ENCODE measurements at places on chromosomes 11 and 22. TPM values are rescaled to one million over a fixed set of nuclear protein-coding genes. Genes with fewer than 3 reads are reported as not detected.
A peak's percentile ranks its signal among the peaks of the same experiment; 100 is the strongest.

The DMC1 gene
- 8.4 TPM for total RNA-seq

The FCHSD2 gene
- 17.4 TPM for total RNA-seq

GRCh38 chr11:1654388-1655167, 25.0 kb downstream of the KRTAP5-5 start:
- peak; percentile 10 for DNase-seq

The SLC17A6 gene
- not detected for total RNA-seq

- no peak for DNase-seq
These were observed 1069.4 kb downstream of the NTM start for GRCh38 chr11:132439711-132440255.

GRCh38 chr11:16797776-16798175, 59.3 kb downstream of the C11orf58 start:
- no peak for DNase-seq

GRCh38 chr22:39748877-39749276, 144.7 kb downstream of the ENTHD1 start:
- no peak for DNase-seq

DNA sequence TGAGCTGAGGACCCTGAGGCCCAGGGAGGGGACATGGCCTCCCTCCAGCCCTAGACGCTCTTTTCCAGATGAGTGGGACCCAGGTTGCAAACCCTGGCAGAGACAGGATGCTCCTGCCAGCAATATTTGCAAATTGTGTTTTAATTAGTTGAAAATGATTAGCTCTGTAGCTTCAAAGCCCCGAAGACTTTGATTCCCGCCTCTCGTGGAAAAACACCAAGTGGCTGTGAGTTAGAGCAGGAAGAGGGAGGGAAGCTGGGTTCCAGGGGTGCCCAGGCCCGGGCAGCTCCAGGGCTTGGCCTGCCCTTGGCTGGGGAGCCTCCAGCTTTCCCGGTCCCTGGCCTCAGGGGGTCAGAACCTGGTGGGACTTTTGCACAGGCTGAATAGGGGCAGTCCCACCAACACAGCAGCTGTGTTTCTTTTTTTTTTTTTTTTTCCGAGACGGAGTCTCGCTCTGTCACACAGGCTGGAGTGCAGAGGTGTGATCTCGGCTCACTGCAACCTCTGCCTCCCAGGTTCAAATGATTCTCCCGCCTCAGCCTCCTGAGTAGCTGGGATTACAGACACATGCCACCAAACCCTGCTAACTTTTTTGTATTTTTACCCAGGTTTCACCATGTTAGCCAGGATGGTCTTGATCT, 101.6 kb upstream of the RTL6 start:
- DNase-seq: no peak

All from uterus (tissue), 4 donors.